ENCODE measurements at places on chromosomes 7 and 10.
A peak's percentile ranks its signal among the peaks of the same experiment; 100 is the strongest.

GRCh38 chr7:100435401-100436304 is 644 bp downstream of the PPP1R35 start:
- peak; percentile 60 for DNase-seq

DNA sequence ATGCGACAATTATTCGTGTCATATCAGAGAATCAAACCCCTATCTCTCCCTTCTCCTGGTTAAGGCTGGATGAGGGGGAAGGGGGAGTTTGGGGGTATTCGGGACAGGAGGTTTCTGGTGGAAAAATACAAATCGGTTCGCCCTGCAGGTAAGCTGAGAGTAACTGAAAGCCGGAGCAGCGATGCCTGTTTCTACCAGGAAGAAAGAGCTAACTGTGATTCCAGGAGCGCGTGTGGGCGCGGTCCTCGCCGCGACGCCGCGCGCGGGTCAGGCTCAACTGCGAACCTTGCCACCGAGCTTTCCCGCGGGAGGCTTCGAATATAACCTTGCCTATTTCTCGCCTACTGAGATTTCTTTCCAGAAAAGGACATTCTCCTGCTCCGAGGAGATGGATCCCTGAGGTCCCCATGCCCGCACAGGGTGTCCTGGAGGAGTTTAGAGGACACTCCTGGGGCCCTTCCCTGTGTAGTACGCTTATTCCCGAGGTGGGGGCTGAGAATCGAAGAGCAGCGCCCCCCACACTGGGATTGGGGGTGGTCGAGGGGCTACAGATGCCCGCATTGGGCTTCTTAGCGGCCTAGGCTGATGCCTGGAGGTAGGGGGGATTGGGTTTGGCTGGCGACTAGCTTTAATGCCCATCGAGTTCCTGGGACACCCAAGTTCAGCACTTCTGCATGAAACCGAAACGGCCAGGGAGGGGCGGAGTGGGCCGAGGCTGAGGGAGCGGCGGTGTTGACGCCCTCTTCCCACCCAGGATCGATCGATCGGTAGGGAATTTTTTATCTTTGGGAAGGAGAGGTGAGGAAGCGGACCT is 13.0 kb upstream of the DLX6 start:
- no peak for DNase-seq

GRCh38 chr10:20271490-20271889 is 455.3 kb downstream of the PLXDC2 start:
- DNase-seq: no peak

DNA sequence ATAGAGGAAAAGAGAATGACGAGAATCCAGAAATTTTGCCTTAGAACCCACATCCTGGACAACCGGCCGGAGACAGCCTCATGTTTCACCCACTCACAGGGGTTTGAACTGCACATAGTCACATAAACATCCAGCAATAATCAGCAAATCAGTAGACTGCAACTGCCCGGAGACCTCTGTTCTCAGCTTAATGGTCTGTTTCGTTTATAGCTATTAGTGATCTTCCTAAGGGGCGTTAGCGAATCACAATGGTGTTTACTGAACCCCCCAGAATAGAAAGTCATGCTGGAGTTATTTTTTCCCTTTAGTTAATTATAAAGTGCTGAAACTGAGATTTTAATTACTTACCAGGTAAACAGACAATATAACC is 98.4 kb downstream of the SFMBT2 start:
- no peak for DNase-seq
